Amniotic stem cell (primary cell): ENCODE measurements at places on chromosomes 12 and 14.

DNA sequence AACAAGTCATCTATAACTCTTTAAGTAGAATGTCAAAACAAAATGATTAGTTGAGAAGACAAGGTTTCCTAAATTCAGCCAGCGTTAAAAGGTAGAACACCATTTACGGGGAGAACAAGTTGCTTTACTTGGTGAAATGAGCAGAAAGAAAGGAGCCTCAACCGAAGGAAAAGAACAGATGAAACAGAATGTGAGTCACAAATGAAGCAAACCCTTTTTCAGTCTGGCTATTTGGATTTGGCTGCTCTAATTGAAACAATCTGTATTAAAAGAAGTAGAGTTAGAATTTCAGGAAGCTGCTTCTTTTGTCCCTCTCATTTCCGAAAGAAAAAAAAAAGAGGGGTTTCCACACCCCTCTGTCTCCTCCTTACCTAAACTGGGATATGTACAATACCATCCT is 34.6 kb downstream of the CEP128 start:
- no peak for DNase-seq

DNA sequence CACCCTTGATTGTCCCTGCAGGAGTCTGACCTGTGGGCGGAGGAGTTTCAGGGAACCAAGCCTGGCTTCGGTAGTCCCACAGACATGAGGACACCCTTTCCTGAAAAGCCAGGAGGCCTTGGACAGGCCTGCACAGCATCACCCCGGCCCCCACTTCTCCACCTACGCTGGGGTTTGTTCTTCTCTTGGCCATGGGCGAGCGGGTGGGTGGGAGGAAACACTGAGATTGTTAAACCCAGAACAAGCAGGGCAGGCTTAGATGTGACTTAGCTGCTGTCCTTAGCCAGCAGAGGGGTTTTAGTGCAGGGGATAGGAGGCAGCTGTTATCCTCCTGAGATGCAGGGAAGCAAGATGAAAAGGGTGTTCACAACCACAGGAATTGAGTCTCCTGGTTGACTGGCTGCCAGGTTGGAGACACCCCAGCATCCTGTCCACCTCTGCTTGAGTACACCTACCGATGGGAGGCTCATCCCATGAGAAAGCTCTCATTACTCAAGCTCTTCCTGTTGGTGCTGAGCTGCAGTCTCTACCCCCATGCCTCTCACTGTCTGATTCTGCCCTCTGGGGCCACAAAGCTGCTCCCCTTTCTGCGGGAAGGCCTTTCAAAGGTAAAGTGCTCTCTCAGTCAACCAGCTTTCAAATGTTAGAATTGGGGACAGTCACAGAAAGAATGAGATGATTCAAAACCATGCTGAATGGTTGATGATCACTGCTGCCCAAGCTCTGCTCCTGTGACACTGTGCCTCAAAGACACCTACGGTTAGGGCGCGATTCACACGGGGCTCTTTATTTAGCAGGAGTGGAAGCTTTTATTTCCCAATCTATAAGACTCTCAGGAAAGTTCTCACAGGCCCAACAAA is 86.3 kb downstream of the IRF2BPL start:
- DNase-seq = no peak

DNA sequence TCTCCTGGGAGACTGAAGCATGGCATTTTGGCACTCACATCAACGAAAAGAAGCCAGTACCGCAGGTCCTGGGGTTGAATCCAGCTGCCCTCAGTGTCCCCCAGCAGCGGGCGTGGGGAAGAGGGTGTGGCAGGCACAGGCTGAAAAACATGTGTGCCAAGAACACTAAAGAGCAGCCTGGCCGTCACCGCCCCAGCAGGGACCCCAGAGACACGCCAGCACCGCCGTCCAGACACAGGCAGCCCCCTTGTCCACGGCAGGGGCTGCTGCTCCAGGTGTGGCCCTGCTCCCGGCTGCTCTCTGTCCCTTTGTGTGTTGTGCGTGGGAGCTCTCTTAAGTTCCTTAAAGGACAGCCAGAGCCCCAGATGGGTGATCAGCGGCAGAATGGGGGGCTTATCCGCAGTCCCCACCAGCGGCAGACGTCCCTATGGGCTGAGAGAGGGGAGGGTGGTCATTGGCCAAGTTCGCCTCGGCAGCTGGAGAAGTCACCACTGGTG is 556 bp downstream of the PHETA1 start:
- no peak for DNase-seq

GRCh38 chr12:102501773-102502172 is 21.4 kb upstream of the IGF1 start:
- no peak for DNase-seq

DNA sequence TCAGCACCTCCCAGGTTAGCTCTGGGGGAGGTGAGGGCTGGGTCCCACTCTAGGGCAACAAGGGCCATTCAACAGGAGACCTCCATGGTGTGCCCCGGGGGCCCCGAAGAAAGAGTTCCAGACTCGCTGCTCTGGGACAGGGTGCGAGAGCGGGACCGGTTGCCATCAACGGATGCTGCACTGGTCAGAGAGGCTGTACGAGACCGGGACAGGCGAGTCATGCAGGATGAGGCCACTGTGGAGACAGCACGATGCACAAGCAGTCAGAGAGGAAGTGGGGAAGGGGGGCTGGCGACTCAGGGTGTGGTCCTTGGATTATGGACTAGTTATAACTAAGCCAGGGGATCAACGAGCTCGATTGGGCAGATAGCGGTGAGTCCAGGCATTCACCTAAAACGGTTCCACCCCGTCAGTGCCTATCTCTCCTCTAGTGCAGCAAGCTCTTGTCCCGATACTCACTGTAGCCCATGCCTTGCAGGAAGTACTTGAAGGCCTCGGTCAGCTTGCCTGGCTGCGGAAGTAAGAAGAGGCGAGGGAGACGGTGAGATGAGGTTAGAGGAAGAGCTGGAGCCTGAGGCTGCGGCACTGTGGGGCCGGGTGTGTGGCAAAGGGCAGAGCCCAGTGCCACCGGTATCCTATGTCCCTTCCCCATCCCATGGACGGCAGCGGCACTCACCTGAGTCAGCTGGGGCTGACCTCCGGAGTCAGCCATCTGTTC is 7.2 kb downstream of the NDRG2 start:
- no peak for DNase-seq

- no peak for DNase-seq
Measured at GRCh38 chr12:8991371-8992345, 2.3 kb downstream of the KLRG1 start.

DNA sequence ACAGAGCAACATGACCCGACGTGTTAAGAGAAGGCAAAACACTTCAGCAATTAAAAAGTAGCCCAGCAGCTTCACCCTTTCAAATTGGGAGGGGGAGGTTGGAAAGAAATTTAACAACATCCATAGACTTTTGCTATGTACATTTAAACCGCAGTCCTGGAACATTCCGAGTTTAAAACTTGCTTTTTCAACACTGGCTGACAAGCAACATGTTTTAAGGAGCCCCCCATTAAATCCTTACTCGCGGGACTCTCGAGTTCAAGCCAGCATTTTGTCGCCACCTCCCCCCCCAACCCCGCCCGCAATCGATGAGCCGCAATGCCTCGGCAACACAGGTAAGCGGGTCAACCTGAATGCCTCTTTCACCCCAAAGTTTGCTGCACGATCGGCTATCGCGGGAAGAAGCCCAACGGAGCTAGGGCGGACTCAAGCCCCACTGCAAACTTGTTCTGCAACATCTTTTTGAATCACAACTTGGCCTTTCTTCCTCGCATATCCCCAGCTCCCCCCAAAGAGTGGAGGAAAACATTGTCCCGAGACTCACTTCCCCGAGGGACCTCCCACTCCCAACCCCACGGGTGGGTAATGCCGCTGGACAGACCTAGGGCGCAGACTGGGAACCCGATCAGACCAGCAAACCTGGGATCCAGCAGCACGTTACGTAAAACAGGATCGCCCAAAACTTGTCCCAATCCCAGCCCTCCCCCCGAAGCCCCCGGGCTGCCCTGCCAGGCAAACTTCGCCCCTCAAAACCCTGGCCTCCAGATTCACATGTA is 777 bp downstream of the ZFP36L1 start:
- no peak for DNase-seq

- DNase-seq = no peak
Measured at GRCh38 chr14:26719514-26719913, 121.7 kb upstream of the NOVA1 start.

- no peak for DNase-seq
Measured at GRCh38 chr12:47242426-47242825, 162.7 kb upstream of the AMIGO2 start.
